ENCODE measurements at places on chromosomes 3 and 15.

DNA sequence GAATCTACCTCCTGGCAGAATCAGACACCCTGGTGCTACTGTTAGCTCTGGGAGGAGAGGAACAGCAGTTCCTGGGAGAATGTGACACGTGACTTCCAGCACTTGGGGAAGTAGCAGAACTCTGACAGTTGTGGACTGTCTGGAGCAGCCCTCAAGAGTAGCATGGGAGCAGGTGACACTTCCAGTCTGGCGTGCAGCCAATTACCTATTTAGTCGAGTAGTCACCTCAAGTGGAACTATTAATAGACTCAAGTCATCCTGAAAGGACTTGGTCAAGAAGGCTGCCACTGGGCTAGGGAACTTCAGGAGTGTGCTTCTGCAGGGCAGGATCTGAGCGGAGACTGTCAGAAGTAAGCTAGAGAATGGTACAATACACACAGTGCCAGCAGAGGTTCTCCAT lies 62.3 kb downstream of the MTHFS start:
- H3K27me3 ChIP-seq, result no peaks in the 10 kb centered on the region
- H3K27ac ChIP-seq, result no peak overlapping the region
- H3K36me3 ChIP-seq, result peaks cover 32% of the 10 kb centered on the region
- no peak overlapping the region for H3K4me3 ChIP-seq
- no peak for DNase-seq

DNA sequence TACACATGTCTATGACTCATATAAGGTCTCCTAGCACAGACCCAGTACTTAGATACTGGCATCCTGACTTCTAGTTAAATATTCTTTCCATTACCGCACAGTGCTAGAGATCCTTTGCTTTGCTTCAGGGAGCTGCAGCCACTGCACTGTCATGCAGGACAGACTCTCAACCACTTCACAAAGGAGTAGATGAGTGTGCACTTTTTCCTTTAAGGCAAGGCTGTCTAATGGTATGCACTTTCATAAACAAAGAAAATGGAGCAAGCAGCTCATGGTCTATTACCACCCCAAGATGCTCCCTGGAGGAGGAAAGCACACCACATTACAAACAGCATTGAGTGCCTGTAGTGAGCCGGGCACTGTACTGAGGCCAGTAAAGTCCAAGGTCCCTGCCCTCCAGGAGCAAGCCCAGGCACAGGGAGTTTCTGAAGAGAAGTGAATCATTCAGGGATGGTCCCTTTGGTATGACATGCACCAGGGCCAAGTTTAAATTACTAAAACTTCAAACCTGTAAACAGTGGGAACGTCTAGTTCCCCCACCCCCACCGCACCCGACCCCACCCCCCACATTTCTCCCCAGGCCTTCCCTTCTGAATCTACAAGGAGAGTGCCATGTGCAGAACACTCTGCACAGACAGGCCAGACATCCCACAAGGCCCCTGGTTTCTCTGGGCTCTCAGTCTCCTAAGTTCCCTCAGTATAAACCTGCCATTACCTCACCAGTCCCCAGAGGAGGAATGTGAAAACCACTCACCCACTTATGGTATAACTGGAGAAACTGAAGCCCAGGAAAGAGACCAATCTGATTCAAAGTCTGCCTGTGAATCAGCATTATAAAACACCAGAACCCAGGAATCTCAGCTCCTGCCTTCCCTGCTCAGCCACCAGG lies 107.8 kb upstream of the BCL6 start:
- H3K27me3 ChIP-seq, result no peaks in the 10 kb centered on the region
- no peak overlapping the region for H3K27ac ChIP-seq
- H3K36me3 ChIP-seq, result no peaks in the 10 kb centered on the region
- DNase-seq, result no peak
- H3K4me1 ChIP-seq, result no peaks in the 10 kb centered on the region

- H3K27ac ChIP-seq, result no peak overlapping the region
- peaks cover 10% of the 10 kb centered on the region for H3K36me3 ChIP-seq
- no peak overlapping the region for H3K4me3 ChIP-seq
- DNase-seq, result no peak
- H3K4me1 ChIP-seq, result no peaks in the 10 kb centered on the region
Measured at GRCh38 chr15:40567111-40567510, 2.0 kb upstream of the RPUSD2 start.

GRCh38 chr15:65902373-65902772 lies 33.1 kb downstream of the RAB11A start:
- no peak overlapping the region for H3K27ac ChIP-seq
- no peaks in the 10 kb centered on the region for H3K4me1 ChIP-seq
- H3K4me3 ChIP-seq, result no peak overlapping the region
- peaks cover 20% of the 10 kb centered on the region for H3K36me3 ChIP-seq
- no peaks in the 10 kb centered on the region for H3K27me3 ChIP-seq

GRCh38 chr15:36966708-36967107 lies 133.6 kb downstream of the MEIS2 start:
- no peaks in the 10 kb centered on the region for H3K36me3 ChIP-seq
- H3K4me3 ChIP-seq, result no peak overlapping the region
- no peaks in the 10 kb centered on the region for H3K4me1 ChIP-seq
- no peaks in the 10 kb centered on the region for H3K27me3 ChIP-seq
- H3K27ac ChIP-seq, result no peak overlapping the region

- no peak overlapping the region for H3K4me3 ChIP-seq
- no peaks in the 10 kb centered on the region for H3K36me3 ChIP-seq
- H3K27me3 ChIP-seq, result no peaks in the 10 kb centered on the region
- no peak for DNase-seq
- H3K27ac ChIP-seq, result no peak overlapping the region
- no peaks in the 10 kb centered on the region for H3K4me1 ChIP-seq
Measured at GRCh38 chr15:83816124-83816883, 162.4 kb downstream of the ADAMTSL3 start.

DNA sequence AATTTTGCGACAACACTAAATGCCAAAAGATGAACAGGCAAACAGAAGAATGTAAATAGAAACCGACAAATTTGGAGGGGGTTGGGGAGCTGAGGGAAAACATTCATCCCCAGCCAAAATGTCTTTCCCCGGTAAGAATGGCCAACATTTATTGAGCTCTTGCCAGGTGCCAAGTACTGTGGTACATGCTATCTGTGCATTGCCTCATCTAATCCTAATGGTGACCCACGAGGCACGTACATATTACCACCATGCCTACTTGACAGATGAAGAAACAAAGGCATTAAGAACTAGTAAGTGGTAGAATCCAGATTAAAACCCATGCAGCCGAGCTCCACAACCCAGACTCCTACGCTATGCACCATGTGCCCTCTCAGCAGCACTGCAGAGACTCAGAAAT lies 205.7 kb downstream of the STT3B start:
- H3K27ac ChIP-seq, result no peak overlapping the region
- H3K4me1 ChIP-seq, result peaks cover 6% of the 10 kb centered on the region
- no peaks in the 10 kb centered on the region for H3K36me3 ChIP-seq
- no peaks in the 10 kb centered on the region for H3K27me3 ChIP-seq
- DNase-seq, result no peak

DNA sequence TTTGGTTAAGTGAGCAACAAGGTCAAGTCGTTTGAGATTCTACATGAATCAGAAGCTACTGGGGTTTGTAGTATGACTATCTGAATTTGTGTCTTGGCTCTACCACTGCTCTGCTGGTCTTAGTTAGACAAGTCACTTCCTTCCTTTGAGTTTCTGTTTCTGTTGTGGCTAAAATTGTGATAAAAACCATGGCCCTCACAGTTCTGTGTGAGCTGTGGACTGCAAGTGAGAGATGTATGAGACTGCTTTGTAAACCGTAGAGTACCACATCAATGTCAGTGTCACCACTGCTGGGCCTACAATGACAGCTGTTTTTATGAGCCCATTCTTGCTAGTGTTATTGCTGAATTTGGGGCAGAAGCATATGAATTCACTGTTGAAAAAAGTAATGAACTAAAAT lies 32.7 kb downstream of the RARB start:
- no peak for DNase-seq
- peaks cover 27% of the 10 kb centered on the region for H3K4me1 ChIP-seq
- H3K4me3 ChIP-seq, result no peak overlapping the region
- no peak overlapping the region for H3K27ac ChIP-seq
- H3K27me3 ChIP-seq, result no peaks in the 10 kb centered on the region

DNA sequence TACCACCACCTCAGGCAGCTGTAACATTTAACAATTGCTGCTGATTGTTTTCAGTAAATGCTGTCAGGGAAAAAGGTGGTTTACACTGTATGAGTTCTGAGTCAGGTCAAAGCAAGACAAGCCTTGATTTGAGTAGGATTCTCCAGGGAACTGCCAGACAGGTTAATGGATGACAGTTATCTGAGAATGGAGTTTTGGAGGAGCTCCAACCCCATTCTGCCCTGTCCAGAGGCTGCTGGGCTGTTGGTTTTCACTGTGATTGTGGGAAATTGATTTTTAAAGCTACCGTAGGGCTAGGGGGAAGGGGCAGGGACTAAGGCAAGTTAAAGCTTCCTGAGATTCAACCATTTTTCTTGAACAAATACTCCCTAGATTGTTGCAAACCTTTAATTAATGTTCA lies 39.9 kb downstream of the TICRR start:
- no peaks in the 10 kb centered on the region for H3K36me3 ChIP-seq
- DNase-seq, result no peak
- H3K27ac ChIP-seq, result no peak overlapping the region
- H3K4me3 ChIP-seq, result no peak overlapping the region
- no peaks in the 10 kb centered on the region for H3K4me1 ChIP-seq
- no peaks in the 10 kb centered on the region for H3K27me3 ChIP-seq

DNA sequence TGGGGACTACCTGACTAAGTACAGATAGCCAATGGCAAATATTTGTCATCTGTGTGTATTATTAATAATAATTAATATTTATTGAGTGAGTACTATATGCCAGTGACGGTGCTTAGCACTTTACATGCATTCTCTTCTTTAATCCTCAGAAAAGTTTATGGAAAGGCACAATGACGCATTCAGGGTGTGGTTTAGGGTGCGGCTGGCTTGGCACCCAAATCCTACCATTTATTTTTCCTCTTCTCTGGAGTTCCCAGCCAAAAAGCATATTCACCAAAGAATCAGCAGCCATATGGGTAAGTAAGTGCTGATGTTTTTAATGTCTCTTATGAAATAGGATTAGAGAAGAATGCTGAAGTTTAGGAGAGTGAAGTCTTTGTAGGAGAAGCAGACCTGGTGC lies 140.4 kb upstream of the TP63 start:
- H3K36me3 ChIP-seq, result no peaks in the 10 kb centered on the region
- H3K27me3 ChIP-seq, result no peaks in the 10 kb centered on the region
- DNase-seq, result no peak
- H3K4me3 ChIP-seq, result no peak overlapping the region

DNA sequence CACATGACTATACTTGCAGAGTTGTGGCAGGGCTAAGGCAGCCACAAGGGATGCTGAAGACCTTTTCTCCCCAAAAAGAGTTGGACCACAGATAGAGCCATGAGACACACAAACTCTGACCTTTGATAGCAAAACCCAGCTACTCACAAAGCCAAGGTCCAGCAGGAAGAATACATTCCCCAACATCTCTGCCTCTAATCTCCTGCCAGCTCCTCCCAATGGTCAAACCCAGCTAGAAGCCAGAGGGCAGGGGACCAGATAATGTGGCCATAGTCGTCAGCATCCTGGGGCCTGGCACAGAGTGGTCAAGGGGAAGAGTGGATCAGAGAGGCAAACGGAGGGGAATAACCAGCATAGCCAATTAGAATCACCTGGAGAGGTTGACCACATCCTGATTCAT lies 28.2 kb downstream of the SLC6A1 start:
- DNase-seq, result no peak
- no peaks in the 10 kb centered on the region for H3K36me3 ChIP-seq
- H3K27me3 ChIP-seq, result no peaks in the 10 kb centered on the region
- no peak overlapping the region for H3K4me3 ChIP-seq
- no peak overlapping the region for H3K27ac ChIP-seq

GRCh38 chr3:40207796-40208195 lies 101.7 kb upstream of the EIF1B start:
- no peak for DNase-seq
- H3K4me1 ChIP-seq, result no peaks in the 10 kb centered on the region
- H3K27me3 ChIP-seq, result no peaks in the 10 kb centered on the region
- no peak overlapping the region for H3K4me3 ChIP-seq

DNA sequence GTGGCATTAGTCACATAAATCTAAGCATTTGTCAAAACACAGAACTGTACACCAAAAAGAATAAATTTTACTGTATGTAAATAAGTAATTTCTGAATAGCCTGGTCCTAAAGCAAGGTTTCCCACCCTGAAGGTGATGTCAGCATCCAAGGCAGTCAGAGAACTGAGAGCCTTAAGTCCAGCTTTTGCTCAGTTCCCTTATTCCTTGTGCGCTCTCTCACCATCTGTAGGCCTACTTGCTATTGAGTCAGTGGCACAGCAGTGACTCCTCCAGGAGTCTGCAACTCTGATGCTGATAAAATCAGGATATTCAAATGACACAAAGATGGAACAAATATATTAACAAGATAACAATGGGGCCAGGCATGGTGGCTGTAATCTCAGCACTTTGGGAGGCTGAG lies 22.3 kb downstream of the VPS39 start:
- H3K36me3 ChIP-seq, result peaks cover 100% of the 10 kb centered on the region
- no peak overlapping the region for H3K4me3 ChIP-seq
- H3K4me1 ChIP-seq, result no peaks in the 10 kb centered on the region
- no peaks in the 10 kb centered on the region for H3K27me3 ChIP-seq
- no peak overlapping the region for H3K27ac ChIP-seq
- DNase-seq, result no peak

- DNase-seq, result no peak
- no peaks in the 10 kb centered on the region for H3K36me3 ChIP-seq
- H3K27ac ChIP-seq, result no peak overlapping the region
- H3K27me3 ChIP-seq, result no peaks in the 10 kb centered on the region
- H3K4me1 ChIP-seq, result no peaks in the 10 kb centered on the region
Measured at GRCh38 chr3:181549266-181549665, 162.5 kb upstream of the SOX2 start.

DNA sequence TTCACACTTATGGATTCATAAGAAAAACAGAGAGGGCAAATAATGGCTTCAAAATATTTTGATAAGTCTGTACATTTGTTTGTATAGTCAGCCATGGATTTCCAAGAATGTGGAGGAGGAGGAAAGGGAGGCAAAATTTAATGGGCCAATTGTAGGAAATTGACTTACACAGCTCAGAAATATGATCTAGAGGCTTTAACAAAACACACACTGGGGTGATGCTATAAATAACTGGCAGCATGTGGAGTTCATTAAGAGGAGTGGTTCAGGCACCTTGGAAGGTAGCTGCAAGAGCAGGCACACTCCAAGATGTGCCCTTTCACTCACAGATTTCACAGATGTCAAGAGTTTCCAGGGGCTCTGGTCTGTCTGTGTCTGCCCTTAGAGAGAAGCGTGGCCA lies 193.4 kb upstream of the RASGRP1 start:
- no peak overlapping the region for H3K27ac ChIP-seq
- no peak overlapping the region for H3K4me3 ChIP-seq

DNA sequence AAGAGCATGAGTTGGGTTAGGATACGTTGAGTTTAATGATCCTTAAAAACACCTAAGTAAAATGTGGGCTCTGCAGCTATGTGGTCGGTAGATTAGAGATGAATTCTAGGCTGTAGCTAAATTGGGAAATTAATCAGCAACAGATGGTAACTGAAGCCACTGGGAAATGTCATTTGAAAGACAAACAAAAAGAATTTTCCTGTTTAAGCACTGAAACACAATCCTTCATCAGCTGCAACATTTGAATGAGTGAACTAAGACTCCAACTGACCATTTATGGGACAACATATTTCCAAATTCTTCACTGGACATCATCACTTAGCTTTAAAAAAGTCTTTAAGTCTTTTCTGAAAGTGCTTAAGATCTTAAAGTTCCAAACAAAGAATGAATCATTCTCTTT lies 226.9 kb downstream of the ZNF385D start:
- H3K36me3 ChIP-seq, result no peaks in the 10 kb centered on the region
- no peaks in the 10 kb centered on the region for H3K4me1 ChIP-seq
- H3K27ac ChIP-seq, result no peak overlapping the region
- no peak overlapping the region for H3K4me3 ChIP-seq
- no peaks in the 10 kb centered on the region for H3K27me3 ChIP-seq

GRCh38 chr3:88221726-88222125 lies 72.0 kb downstream of the C3orf38 start:
- no peak overlapping the region for H3K27ac ChIP-seq
- no peaks in the 10 kb centered on the region for H3K4me1 ChIP-seq
- no peak overlapping the region for H3K4me3 ChIP-seq
- H3K36me3 ChIP-seq, result no peaks in the 10 kb centered on the region
- no peaks in the 10 kb centered on the region for H3K27me3 ChIP-seq

Measured in tibial artery (tissue), 4 donors.